H4 (cell line): ENCODE measurements at places on chromosomes 16 and 17.

GRCh38 chr17:10417431-10417830 lies 4.3 kb downstream of the MYH8 start:
- DNase-seq, result no peak

DNA sequence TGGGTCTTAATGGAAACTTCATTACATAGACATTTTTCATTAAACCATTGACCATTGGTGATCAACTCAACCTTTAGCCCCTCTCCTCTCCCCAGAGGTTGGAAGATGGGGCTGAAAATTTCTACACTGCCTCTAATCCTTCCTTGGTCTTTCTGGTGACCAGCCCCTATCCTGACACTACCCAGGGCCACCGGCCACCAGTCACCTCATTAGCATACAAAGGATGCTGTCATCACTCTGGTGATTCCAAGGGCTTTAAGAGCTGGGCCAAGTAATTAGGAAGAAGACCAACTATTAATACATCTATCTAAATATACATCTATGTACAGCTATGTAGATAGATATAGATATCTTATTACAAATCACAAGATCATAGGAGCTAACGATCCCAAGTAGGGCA lies 111.2 kb upstream of the IRX6 start:
- no peak for DNase-seq

GRCh38 chr17:1715803-1716075 lies 5.6 kb upstream of the TLCD2 start:
- no peak for DNase-seq

- DNase-seq, result no peak
These were observed 410.9 kb downstream of the SOX9 start for GRCh38 chr17:72531729-72532128.

DNA sequence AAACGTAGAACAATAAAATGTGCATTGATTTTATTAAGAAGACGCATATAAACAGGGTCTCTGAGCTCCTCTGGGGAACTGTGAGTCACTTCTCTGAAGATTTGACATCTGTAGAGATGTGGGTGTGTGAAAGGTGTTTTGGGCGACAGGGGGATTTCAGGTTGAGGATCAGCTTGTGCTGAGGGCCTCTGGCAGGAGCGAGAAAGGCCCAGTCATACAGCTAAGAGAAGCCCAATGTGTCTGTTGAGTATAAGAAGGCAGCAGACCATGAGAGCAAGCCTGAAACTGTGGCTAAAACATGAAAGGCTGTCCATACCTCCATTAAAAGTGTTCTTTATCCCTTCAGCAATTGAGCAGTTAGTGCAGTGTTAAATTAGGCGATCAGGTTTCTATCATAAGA lies 406.5 kb upstream of the MON1B start:
- DNase-seq, result no peak

DNA sequence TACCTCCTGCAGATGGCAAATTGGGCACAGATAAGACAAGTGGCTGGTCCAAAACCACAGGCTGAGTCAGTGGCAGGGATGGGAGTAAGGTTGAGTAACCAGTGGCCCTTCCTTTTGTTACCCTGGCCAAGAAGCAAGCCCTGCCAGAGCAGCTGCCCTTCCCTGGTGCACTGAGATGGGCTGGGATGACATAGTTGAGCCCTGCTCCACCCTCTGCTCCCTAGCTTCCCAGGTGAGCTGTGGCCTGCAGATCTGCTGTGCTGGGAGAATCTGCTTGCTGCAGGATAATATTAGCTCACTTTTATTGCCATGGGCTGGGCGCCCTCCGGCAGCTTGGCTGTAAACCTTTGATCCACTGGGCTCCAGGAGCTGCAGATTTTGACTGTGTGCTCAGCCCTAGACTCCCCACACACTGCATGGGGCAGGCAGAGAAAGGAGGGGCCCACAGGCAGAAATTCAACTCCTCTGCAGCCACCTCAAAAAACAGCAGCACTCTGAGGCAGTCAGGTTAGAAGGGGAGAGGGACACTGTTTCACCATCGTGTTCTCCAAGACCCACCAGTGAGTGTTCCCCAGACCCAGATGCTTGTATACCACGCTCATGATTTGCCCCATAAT lies 101.8 kb downstream of the CBLN1 start:
- DNase-seq, result no peak

GRCh38 chr16:51822471-51822870 lies 671.4 kb upstream of the SALL1 start:
- DNase-seq, result no peak

- DNase-seq, result no peak
These were observed 41.1 kb downstream of the MYO18A start for GRCh38 chr17:29138971-29139691.

DNA sequence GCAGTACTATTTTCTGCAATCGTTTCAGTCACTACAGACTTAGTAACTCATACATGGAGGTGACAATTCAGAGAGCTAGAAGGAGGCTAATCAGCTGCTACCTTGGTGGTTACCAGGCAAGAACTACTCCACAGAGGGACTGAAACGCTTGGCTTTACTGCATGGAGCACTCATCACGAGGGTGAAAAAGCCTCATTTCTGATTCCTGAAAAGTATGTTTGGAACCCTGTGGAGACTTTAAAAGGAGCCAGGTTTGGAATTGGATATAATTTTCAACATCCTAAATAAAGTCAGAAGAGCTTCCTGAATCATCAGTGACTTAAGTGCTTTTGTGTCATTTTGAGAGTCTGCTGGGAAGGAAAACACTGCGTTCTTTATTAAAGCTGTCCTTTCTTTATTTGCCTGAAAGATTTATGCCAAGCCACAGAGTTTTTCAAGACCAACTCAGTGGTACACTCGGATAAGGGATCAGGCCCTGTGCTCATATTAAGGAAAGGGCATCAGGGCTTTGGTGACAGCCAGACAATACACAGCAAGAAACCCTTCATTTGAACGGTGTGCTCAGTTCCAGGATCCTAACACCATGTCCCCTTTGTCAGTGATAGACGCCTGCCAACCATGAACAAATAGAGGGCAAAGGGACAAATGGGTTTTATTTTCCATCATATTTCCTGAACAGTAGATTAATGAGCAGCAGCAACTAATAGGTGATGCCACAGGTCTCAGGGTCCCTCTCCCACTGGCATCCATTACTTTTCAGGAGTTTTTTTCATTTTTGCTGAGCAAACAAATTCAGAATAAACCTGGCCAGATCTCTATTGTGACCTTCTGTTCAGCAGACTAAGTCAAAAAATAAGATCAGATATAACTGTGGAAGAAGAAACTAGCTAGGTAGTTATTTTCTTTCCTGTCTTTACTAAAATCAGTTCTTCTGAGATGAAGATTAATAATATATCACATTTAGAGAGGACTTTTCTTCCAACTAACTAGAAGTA lies 80.5 kb upstream of the CLEC18B start:
- no peak for DNase-seq

DNA sequence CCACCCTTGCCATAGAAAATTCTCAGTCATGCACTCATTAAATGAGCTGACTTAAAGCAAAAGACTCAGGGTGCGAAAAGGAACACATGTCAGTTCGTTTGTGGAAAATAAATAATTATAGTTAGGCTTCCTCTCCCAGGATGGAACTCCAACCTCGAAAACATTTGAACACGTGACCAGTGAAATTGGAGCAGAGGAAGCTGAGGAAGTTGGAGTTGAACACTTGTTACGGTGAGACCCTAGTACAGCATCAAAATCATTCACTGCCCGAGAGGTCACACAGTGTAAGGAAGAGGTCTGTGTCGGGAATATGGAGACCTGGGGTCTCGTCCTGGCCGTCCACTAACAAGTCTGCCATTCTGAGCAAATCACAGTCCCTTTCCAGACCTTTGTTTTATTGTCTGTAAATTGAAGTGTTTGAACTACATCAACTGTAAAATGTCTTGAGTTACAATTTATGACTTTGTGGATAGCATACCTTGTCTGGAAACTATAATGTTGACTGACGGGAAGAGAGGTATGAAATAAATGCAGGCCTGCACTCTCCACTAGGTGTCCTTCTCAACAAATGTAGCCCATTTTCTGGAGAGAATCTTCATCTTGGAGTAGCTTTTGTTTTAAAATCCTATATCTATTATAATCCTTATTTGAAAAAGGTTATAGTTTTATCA lies 7.7 kb downstream of the PSMD7 start:
- no peak for DNase-seq

DNA sequence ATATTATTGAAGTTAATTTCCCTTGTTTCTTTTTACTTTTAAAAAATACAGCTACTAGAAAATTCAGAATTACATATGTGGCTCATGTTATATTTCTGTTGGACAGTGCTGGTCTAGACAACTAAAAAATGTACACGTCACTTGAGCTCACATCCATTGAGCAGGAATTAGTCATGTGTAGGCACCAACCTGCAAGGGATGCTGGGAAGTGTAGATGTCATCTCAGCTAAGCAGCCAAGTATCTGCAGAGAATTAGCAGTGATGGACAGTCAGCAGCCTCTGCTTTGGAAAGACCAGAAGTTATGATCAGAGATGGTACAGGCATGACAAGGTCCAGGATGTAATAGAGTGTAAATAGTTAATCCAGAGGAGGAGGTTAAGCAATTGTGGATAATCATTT lies 87.1 kb upstream of the HS3ST2 start:
- no peak for DNase-seq

DNA sequence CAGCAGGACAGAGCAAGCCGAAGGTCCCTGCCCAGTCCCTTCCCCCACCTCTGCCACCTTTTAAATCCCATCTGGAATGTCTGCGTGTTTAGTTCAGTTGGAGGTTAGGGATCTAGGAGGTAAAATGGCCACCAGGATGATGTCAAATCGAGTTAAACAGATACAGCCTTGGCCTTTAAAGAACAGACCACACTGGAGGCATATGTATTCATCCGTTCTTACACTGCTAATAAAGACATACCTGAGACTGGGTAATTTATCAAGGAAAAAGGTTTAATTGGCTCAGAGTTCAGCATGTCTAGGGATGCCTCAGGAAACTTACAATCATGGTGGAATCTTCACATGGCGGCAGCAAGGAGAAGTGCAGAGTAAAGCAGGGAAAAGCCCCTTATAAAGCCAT lies 167.8 kb upstream of the CACNG5 start:
- no peak for DNase-seq

GRCh38 chr17:40090237-40091119 lies 9.9 kb downstream of the NR1D1 start:
- DNase-seq, result no peak

- peak; percentile 64 for DNase-seq
These were observed 1.0 kb downstream of the EIF1 start for GRCh38 chr17:41689497-41690299.

- DNase-seq, result no peak
These were observed 59.0 kb upstream of the TOM1L1 start for GRCh38 chr17:54841656-54842055.

DNA sequence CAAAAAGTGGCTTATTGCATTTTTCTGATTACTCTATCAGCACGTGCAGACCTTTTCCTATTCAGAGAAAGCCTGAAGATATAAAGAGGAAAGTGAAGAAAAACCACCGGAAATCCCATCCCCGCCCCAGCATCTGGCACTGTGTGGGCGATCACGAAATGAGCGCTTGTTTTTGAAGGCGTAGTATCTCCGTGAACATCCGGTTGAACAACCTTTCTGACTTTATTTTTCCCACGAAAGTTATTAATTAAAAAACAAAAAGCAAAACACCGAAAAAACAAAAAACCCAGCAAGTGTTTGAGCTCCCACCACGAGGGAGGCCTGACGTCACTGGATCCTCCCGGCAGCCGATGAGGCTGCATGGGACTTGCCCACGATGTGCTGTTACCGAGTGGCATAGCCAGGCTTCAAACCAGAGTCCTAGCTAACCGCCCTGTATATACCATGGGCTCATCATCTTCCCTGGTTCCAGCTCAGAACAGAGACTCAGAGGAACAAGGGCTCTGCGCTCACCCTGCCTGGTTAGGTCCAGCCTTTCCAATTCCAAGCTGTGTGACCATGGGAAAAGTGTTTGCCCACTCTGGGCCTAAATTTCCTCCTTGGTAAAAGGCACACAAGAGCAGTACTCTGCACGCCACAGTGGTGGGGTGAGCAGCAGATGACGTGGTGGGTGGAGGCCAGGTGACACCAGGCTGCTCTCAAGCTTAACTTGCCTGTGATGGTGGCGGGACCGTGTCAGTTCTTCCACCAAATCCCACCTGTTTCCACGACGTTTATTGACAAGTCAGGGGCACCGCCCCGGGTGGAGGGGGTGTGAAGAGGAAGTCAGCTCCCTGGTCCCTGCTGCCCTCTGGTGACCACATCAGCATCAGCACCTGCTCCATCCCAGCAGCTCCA lies 34.3 kb upstream of the IL21R start:
- DNase-seq, result peak; percentile 53
